GF-D8 (cell line): ENCODE measurements at places on chromosomes 2 and 18.
A peak's percentile ranks its signal among the peaks of the same experiment; 100 is the strongest.

DNA sequence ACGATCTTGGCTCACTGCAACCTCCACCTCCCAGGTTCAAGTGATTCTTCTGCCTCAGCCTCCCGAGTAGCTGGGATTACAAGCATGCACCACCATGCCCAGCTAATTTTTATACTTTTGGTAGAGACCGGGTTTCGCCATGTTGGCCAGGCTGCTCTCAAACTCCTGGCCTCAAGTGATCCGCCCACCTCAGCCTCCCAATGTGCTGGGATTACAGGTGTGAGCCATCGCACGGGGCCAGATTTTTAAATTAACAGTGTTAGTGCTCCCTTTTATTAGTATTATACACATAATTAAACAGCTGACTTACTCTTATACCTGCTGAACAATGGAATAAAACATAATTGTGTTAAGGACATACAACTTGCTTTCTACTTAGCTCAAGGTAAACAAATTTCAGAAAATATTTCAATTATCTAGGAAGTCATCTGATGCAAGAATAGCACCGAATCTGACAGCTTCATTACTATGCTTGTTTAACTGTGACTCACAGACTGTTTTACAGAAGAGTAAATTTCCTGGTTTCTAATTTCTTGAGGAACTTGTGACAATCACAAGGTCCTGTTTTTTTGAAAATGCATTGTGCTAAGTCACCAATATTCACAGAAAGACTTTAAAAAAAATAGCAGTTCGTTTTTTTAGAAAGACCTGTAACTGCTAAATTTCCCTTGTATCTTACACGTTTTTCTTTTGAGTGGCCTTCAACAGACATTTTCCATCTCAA is 51.2 kb downstream of the SPIRE1 start:
- peak; percentile 66 for DNase-seq

- peak; percentile 96 for DNase-seq
Measured at GRCh38 chr2:74849228-74849892, 15.4 kb downstream of the HK2 start.

GRCh38 chr18:77300579-77300978 is 50.9 kb downstream of the GALR1 start:
- no peak for DNase-seq

DNA sequence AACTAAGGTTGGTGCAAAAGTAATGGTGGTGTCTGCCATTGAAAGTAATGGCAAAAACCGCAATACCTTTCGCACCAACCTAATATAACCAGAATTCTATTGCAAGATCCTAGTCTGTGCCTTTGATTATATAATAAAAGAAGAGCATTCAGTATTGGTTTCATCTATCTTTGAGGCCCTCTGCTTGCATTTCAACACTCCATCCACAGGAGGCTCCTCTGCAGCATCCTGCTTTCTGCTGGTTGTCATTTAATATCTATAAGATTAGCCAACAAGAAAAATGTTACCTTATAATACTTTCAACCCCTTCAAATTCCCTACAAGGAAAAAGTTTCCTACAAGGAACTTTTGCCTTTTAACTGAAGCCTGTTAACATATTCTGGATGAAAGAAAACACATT is 139.2 kb downstream of the CDCA7 start:
- DNase-seq: no peak

DNA sequence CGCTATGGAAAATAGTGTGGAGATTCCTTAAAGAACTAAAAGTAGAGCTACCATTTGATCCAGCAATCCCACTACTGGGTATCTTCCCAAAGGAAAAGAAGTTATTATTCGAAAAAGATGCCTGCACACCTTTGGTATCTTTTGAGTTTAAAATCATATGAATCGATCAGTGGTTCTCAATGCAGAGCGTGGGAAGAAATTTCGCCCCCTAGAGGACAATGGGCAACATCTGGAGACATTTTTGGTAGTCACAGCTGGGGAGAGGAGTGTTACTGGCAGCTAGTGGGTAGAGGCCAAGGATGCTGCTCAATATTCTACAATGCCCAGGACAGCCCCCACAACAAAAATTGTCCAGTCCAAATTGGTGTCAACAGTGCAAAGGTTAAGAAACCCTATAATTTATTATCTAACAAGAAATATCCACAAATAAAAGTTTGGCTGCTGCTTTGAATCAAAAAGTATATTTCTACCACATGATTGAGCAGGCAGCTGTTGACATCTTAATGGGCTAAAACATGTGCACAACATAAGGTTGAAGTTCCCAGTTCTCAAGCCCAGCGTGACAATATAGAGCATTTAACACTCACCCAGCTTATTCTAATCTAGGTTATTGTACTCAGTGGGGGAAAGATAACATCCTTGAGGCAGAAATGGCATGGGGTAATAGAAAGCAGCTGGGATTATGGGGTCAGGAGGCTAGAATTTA is 425.7 kb downstream of the LRATD1 start:
- no peak for DNase-seq

- DNase-seq: no peak
Measured at GRCh38 chr2:54613794-54614257, 109.6 kb upstream of the EML6 start.

DNA sequence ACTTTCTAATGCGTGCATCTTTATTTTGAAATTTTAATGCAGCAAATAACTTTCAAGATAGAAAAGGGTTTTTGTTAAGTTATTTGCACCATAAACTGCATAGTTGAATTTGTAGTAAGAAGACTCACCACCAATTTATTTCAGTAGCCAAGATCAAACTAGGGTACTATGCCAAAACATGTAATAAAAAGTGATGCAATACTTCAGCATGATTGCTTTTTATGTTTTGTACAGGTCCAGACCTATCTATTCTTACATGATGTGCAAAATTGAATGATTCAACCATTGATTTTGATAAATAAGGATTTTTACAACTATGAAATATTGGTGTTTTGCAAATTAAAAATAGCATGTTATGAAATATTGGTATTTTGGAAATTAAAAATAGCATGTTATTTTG is 26.7 kb downstream of the AGPS start:
- DNase-seq: no peak

GRCh38 chr2:112803691-112804521 is 19.6 kb upstream of the IL1A start:
- no peak for DNase-seq

DNA sequence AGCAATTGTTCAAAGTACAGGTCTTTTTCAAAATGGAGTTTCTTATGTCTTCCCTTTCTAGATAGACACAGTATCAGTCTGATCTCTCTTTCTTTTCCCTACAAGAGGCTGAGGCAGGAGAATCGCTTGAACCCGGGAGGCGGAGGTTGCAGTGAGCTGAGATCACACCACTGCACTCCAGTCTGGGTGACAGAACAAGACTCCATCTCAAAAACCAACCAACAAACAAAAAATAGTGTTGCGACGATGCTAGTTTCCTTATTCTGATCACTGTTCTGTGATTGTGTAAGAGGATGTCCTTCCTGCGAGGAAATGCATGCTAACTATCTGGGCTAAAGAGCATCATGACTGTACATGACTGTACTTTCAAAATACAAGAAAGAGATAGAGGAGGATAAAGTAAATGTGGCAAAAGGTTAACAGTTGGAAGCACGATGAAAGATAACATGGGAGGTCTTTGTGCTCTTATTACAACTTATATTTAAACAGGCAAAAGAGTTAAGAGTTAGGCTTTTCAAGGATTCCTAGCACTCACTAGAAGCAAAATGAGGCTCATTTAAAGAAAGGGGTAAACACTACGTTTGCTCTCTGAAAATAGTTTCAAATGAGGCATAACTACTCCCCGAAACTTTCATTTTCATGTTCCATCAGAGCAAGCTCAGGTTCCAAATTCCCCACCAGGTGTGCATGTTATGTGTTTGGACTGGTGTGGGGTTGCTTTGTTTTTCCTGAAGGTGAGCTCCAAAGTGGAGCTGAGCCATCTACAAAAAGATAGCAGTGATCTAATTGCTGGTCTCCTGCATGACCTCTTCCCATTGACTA is 23.8 kb downstream of the SOWAHC start:
- no peak for DNase-seq

GRCh38 chr2:55992455-55992854 is 68.9 kb upstream of the EFEMP1 start:
- DNase-seq: no peak

DNA sequence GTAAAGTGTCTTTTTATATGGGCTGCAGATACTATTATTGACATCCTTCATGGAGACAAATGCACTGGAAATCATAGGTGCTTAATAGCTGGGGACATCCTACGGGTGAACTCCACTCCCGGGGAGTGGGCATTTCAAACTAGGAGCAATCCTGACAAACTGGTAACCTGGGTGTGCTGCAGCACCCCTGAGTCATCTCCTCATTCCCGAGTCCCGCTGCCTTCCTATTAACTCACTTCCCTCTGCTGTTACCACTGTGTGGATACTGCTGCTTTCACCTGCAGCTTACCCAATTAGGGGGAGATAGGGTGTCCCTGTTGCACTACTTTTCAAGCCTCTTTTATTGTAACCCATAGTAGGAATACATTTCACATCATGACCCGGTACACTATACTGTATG is 134.2 kb downstream of the RAPGEF4 start:
- no peak for DNase-seq

GRCh38 chr2:170505631-170506275 is 209.4 kb upstream of the SP5 start:
- DNase-seq: no peak

DNA sequence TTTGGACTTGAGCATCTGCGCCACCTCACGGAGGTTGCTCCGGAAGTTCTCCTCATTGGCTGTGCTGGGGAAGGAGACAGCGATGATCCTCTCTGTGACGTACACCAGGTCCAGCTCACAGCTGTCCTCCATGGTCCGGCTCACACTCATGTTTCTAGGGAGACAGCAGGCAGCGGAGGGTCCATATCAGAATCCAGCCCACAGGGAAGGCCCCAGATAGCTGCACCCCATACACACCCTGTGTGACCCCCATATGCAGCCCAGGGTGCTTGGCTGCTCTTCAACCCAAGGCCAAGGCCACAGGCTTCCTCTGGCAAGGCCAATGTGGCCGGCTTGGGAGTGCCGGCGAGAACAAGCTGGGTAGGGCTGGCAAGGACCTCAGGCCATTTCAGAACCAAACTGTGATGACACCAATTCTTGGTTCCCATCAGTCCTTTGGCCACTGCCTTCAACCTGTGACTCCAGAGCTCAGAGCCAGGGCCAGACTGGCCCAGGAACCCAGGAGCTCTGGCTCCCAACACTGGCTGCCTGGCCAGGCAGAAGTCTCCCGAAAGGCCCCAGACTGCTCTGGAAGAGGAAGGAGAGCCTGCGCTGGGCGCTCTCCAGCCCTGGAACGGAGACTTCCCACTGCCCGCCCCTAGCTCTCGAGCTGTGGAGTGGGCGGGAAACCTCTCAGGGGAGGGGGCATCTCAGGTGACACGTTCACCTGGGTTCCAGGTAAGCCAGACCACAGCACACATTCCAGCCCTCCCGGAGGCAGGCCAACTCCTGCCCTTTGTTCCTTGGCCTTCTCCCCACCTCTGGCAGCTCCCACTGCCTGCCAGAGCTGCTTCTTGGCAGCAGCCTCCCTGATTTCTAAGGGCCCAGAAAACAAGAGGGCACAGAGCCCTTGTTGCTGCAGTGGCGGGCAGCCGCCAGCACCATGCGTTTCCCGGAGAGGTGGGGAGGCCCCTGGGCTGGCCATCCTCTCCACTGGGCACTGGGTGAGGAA is 104.7 kb downstream of the TNS1 start:
- DNase-seq: no peak

GRCh38 chr18:21857871-21858270 is 117.3 kb downstream of the MIB1 start:
- DNase-seq: no peak

- DNase-seq: no peak
Measured at GRCh38 chr18:33578518-33579348, 714 bp downstream of the ASXL3 start.
